ENCODE measurements at places on chromosomes 7 and 10.

DNA sequence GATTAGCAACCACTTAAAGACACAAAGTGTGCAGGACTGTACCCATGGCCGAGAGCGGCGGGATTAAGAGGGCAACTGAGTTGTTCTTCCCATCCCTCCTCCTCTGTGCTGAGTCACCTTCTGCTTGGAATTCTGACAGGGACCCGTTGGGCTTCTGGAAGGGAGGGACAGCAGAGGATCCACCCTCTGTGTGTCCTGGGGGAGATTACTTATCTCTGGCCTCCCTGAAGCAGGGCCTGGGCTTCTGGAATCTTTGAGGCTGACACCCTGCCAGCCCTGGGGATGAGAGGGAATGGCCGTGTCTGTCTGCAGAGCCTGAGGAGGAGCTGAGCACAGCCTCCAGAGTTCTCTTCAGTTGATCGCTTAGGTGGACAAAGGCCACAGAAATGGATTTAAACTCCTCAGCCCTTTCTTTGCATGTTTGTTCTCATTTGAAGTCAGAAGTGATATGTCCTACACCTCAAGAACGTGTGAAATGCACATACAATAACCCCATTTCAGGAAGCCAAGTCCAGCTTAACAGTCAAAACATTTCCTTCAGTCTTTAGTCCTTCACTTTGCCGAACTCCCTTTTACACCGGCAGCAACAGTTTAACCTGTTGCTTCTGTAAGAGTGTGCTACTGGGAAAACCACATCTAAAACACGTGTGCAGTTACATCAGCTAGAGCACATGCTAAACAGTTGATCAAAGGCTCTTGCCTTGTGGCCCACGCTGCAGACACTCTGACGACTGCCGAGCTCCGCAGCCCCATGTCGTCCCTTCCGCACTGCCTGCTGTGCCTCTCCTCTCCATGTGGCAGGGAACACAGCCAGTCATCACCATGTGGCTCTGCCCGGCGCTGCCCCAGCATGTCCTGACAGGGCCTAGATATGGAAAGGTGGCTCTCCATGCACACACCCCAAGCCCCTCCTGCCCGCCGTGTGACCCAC lies 55.7 kb downstream of the IKZF1 start:
- DNase-seq, result no peak

GRCh38 chr10:57891201-57892006 lies 376.3 kb downstream of the IPMK start:
- DNase-seq, result no peak

- no peak for DNase-seq
Observed at GRCh38 chr7:50795253-50795652, 12.6 kb upstream of the GRB10 start.

- no peak for DNase-seq
Observed at GRCh38 chr10:77892761-77893160, 33.8 kb downstream of the DLG5 start.

- DNase-seq, result no peak
Observed at GRCh38 chr7:113263749-113264148, 145.4 kb upstream of the SMIM30 start.

GRCh38 chr10:76231286-76231934 lies 800.0 kb downstream of the LRMDA start:
- DNase-seq, result peak; percentile 69

DNA sequence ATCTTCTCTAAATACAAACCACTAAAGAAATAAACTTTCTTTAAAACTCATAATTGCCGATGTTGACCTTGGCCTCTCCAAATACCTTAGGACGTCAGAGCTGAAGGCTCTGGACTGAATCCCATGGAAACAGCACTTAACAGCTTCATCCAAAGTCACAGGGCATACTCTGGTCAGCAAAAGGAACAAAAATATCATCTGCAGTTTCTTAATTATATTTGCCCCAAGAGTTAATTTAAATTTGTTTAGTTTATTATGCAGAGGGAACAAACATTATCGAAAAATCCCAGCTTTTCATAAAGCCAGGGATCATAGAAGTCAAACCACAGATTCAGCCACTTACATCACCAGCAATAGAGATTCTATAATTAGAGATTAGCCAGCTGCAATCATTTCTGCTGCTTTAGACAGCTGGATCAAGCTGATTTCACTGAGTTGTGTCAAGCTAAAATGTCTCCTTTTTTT lies 20.5 kb upstream of the FAM13C start:
- no peak for DNase-seq

- no peak for DNase-seq
Observed at GRCh38 chr10:94879214-94879613, 59.2 kb upstream of the CYP2C9 start.

DNA sequence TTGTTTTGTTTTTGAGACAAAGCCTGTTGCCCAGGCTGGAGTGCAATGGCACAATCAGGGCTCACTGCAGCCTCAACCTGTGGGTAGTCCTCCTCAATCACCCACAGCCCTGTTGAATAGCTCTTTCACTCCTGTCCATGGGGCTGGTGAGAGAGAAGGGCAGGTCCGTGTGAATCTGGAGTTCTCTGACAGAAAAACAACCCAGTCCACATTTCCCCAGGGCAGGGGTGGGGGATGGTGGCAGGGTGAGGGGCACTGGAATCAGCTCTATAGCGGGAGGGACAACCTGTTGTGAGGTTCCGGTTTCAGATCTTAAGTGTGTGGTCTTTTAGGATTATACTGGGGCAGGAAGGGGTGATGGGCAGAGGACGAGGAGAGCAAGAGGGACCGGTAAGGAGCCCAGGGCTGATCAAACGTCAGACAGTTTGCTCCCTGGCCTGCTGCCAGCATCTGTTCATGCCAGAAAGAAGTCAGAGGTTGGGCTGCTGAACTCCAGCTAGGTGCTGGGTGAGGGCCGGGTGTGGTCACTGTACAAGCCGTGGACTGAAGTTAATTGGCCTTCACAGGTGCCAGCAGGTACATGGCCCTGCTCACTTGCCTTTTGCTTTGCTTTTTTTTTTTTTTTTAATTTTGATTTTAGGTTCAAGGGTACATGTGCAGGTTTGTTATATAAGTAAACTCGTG lies 33.2 kb upstream of the MKRN1 start:
- DNase-seq, result no peak

GRCh38 chr10:133270773-133271297 lies 5.8 kb downstream of the ADAM8 start:
- no peak for DNase-seq

- DNase-seq, result no peak
Observed at GRCh38 chr7:86788948-86789347, 145.2 kb downstream of the GRM3 start.

GRCh38 chr7:69457595-69458504 lies 140.4 kb upstream of the AUTS2 start:
- DNase-seq, result peak; percentile 52

DNA sequence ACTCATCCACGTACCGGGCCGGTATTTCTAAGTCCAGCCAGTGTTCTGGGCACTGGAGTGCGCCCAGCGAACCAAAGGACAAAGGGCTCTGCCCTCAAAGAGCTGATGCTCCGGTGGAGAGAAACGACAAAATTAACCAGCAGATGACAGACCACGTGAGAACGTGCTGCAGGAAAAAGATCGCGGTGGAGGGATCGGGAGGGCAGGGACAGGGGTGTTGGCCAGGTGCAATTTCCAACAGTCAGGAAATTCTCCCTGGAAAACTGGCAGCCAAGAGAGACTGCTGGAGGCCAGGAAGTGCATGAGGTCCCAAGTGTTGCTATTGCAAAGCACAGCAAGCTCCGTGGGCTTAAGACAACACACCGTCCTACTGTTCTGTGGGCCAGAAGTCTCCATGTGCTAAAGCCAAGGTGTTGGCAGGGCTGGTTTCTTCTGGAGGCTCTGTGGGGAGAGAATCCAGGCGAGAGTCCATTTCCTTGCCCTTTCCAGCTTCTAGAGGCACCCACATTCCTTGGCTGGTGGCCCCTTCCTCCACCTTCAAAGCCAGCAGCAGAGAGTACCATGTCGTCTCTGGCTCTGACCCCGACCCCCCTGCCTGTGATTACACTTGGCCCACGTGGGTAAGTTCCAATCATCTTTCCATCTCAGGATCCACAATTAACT lies 21.3 kb upstream of the AMZ1 start:
- no peak for DNase-seq

GRCh38 chr7:111212857-111213523 lies 122.1 kb downstream of the LRRN3 start:
- DNase-seq, result no peak

DNA sequence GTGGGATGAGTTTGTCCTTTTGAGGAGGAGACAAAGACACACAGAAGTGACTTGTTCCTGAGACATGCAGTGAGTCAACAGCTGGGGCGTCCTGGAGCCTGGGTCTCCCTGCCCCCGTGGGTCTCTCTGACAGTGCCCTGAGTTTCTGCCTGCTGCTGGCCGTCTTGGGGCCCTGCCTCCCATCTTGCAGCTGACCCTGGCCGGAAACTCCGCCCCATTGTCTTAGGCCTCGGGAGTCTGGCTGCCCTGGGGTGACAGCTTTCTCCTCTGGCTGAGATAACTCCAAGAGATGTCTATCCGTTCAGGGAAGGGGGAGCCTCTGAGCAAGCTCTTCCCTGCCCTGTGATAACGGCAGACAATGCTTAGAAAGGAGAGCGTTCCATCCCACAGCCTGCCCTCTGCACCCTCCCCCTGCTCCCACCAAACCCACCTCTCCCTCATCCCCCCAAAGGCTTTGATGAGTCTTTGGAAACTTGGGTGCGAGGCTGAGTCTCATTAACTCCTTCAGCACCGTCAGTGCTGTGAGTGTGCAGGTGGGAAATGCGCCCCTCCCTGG lies 69.5 kb upstream of the PODXL start:
- DNase-seq, result peak; percentile 86

- no peak for DNase-seq
Observed at GRCh38 chr10:52004342-52004949, 305.1 kb upstream of the CSTF2T start.

DNA sequence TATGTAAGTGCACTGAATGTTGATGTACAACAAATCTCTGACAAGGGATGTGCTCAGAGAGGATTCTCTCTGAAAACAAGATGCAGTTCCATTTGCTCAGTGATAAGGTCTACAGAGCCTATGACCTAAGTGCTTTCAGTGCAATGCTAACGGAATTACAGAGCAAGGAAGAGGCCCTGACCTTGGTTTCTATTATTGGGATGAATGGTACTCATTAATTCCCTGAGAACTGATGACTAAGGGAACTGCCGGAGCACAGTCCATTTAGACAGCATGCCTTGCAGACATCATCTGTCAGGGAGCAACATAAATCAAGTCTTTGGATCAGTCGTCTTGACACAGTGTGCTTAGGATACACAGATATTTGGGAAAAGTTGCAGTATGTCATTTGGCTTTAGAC lies 340.8 kb downstream of the PHTF2 start:
- no peak for DNase-seq

- DNase-seq, result no peak
Observed at GRCh38 chr10:31698181-31698830, 230.3 kb downstream of the ARHGAP12 start.

DNA sequence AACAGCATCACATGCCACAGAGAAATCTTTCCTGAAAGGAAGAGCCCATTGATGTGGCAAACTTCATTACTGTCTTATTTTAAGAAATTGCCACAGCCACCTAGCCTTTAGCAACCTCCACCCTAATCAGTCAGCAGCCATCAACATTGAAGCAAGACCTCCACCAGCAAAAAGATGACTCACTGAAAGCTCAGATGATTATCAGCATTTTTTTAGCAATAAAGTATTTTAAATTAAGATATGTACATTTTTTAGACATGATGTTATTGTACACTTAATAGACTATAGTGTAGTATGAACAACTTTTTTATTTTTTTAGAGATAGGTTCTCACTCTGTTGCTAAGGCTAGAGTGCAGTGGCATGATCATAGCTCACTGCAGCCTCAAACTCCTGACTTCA lies 14.8 kb downstream of the STEAP1B start:
- DNase-seq, result no peak

GRCh38 chr7:151806952-151807775 lies 69.8 kb downstream of the PRKAG2 start:
- no peak for DNase-seq

DNA sequence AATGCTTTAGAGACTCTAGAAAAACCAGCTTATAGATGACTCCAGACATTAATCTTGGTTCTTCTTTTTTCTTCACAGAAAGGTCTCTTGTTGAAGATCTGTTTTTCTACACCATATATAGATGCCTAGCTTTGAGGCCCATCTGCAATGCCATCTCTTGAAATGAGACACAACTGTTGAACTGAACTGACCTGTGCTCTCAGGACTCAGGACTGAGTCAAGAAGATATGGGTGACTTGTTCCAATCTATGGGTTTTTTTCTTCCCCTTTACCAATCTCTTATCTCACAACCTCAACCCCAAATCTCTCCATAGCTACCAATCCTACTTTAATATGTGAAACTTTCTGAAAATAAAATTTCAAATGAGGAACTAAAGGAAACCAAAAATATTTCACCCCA lies 194.7 kb downstream of the SNX13 start:
- DNase-seq, result no peak

GRCh38 chr10:80148166-80148805 lies 15.8 kb downstream of the PLAC9 start:
- DNase-seq, result no peak

DNA sequence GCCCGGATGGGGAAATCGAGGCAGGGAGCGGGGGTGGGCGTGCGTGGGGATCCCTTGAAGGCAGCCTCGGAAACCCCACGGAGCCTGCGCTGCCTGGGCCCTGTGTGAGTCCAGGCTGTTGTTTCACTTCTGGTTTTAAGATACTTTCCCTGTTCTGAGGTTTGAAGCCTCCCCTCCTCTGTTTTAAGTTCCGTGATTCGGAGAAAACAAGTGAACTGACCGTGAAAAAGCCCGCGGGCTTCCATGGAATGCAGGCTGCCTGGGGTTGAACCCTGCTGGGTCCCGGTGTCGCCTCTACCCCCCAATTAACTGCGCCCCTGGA lies 401 bp downstream of the LRRC27 start:
- DNase-seq, result no peak

DNA sequence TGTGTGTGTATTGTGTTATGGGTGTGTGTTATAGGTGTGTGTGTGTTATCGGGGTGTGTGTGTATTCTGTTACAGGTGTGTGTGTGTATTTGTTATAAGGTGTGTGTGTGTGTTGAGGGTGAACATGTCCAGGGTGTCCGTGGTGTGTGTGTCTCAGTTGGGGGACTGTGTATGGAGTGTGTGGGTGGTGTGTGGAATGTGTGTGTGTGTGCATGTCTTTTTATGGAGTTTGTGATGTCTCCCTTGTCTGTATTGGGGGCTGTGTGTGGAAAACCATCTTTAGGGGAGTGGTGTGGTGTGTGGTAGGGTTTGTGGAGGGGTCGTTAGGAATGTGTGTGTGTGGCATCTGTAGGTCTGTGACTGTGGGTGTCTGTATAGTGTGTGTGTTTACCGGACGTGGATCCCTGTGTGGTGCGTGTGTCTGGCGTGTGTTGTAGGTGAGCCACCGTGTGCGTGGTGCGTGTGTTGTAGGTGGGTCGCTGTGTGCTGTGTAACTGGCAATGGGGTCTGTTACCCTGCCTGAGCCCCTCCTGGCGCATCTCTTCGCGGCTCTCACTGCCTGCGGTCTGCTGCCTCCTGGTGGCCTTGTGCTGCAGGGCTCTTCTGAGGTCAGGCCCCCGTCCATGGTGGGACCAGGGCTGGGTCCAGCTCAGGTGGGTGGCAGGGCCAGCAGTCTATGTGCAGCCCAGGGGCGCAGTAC lies 61.7 kb downstream of the PALD1 start:
- no peak for DNase-seq

Data from iPS DF 19.7 (cell line).